Keratinocyte (primary cell): ENCODE measurements at places on chromosomes 12 and 14.

GRCh38 chr14:71776471-71777360 lies 155.5 kb upstream of the RGS6 start:
- DNase-seq = no peak

DNA sequence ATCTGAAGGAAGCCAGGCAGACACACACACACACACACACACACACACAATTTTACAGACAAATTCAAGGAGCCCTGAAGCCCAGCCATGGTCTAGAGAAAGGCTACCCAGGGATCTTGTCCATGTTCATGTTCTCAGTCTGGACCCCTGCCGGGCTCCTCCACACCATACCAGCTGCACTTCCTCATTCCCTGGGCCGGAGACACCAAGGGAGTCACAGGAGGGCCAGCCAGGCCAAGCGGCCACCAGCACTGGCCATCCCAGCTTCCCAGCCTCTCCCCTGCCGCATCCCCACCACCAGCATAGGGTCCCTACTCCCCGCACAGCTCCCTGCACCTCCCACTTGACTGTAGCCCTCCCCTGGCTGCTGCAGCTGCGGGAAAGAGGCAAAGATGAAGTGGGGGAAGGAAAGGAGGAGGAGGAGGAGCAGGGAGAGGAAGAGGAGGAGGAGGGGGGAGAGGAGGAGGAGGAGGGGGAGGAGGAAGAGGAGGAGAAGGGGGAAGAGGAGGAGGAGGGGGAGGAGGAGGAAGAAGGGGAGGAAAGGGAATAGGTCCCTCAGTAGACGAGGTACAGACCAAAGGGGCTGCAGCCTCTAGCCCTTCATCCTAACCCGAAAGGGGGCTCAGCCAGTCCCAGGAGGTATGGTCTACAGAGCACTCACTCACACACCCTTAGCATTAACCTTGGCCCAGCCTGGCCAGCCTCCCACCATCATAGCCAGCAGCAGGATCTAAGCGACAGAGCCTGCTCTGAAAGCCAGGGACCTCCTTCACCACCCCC lies 293.2 kb downstream of the DPF3 start:
- no peak for DNase-seq

GRCh38 chr12:103715494-103715893 lies 125.5 kb downstream of the NT5DC3 start:
- no peak for DNase-seq

GRCh38 chr14:68885226-68886108 lies 92.6 kb upstream of the ZFP36L1 start:
- no peak for DNase-seq

DNA sequence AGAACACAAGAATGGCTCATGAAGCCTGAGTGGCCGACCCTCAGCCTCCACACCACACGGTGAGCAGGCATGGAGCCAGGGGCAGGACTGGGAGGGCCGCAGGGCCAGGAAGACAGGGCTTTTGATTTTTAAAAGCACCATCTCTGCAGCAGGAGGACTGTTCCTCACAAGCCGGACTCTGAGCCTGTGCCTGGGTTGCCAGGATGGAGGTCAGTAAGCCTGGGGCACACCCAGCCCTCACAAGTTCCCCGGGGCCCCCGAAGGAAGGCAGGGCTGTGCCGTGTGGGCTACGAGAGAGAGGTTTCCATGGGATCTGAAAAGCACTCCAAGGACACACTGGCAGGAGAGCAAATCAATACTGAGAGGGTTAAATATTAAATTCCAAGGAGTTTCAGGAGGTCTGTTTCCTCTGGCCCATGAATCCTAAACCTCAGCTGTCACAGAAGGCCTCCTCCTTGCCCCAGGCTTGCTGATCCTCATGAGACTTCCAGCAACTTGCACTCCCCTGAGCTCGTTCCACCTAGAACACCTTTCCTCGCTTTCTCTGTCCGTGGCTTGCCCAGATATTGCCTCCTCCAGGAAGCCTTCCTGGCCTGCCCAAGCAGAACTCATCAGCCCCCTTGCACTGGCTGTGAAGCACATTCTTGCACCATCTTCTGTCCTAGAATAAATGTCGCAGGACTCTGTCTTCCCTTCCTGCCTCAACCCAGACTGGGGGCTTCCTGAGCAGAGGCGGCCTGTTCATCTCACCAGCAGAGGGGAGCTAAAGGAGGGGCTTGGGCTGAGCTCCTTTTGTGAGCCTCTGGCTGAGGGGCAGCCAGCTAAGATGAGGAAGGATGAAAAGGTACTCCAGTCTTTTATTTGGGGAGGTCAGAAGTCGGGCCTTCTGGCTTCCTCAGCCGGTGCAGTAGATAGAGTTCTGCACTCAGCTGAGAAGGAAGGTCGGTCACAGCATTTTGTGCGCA lies 64.6 kb downstream of the CCDC88C start:
- no peak for DNase-seq

GRCh38 chr12:76627346-76628135 lies 68.0 kb upstream of the OSBPL8 start:
- no peak for DNase-seq

DNA sequence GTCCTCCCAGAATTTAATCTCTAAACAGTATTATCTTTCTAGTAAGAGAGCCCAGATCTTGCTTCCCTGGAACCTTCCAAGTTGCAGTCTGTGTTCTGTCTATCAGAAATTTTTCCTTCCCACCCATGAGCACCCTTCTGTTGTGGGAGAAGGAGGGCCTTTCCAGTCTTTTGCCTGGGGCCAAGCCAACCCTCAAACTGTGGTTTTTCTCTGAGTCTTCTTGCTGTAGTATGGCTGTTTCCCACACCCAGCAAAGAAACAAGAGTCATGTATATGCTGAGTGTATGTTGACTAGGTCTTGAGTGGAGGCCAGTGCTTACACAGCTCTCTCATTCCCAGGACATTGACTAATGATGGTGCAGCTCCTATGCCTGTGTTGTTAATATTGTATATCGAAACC lies 104.5 kb downstream of the TGFB3 start:
- peak; percentile 40 for DNase-seq

DNA sequence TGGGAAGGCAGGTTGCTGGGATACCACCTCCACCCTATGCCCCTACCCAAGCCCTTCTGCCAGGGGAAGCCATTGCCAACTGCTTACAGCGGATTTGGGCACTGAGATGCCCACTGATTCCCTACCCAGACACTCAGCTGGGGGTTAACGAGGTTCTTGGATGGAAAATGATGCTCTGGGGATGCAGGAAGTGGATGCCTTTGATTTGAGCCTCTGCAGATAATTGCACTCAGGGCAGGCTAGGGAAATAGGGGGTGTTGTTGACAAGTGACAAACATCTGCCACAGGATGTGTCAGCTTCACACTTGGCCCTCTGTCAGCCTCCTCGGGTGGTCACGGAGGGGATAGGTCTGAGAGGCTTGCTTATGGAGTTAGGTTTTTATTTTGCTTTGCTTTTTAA lies 57.4 kb downstream of the RPH3A start:
- DNase-seq = no peak

DNA sequence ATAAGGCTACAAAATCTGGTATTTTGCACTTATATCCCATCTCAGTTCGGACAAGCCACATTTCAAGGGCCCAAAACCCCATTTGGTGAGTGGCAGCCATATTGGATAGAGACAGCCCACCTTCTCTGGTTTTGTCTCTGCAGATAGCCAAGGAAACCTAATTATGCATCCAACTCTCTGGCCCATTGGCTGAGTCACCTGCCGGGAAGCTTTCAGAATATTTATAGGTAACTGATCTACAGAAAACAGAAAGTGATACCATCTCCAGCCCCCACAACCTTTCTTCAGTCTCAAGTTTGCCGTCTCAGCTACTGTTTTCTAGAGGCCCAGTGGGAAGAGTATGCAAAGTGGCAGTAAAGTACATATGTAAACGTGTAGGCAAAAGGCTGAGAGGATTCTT lies 33.7 kb upstream of the PPP1CC start:
- no peak for DNase-seq

DNA sequence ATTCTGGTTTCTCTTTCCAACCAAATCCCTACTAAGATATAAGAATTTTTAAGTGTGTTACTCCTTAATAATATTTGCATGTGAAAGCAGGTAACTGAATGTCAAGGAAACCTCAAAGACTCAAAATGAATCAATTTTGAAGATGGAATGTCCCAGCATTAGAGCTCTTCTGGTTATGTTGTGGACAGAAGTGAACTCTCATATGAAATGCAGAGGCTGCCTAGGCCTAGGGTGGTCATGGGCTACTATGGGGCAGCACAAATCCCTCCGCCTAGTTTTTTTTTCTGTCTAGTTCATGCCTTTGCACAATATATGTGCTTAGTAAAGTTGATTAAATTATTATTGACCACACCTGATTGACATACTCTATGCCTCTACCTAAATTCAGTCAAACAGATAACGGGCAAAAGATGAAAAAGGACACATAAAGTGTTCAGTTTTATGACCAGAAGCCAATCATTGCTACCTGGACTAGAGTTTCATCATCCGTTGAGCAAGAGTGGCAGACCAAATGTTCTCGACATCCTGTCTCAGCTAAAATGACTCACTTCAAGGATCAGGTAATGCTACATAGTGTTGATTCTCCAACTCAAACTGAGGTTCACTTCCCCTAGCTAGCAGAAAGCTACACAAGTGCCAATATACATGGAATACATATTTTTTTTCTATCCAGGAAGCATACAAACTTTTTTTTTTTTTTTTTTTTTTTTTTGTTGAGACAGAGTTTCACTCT lies 1211.4 kb downstream of the VRK1 start:
- no peak for DNase-seq

GRCh38 chr12:26195641-26196420 lies 458 bp downstream of the SSPN start:
- DNase-seq = no peak

DNA sequence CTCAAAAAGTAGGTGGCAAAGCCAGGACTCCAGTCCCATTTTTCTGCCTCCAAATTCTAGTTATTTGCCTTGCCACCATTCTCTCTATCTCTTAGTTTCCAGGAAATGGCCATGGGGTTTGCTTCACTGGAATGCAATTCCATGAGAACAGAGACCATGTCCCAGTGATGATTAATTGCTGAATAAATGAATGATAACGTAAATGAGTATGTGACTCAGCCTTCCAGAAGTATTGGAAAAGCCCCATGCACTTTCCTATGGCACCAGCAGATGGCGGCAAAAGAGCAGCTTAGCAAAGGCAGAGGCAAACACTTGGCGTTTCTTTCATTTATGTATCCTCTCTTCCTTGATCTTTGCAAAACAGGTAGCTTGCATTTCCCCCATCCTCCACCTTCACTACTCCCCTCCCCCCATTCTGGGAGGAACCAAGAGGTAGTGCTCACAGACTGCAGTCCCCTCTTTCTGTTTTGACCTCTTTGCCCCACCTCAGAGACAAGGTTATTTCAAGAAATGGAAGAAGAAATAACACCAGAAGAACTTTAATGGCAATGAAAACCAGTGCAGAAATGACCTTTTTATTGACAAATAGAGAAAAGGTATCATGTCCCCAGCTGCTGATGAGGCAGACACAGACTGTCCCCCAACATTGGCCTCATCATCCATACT lies 21.3 kb downstream of the TBX3 start:
- peak; percentile 77 for DNase-seq

- no peak for DNase-seq
Measured at GRCh38 chr12:69284131-69284530, 44.8 kb downstream of the CPSF6 start.

GRCh38 chr12:63945777-63946176 lies 101.3 kb downstream of the SRGAP1 start:
- DNase-seq = peak; percentile 26

- no peak for DNase-seq
Measured at GRCh38 chr12:80282226-80282625, 161.8 kb upstream of the PTPRQ start.

DNA sequence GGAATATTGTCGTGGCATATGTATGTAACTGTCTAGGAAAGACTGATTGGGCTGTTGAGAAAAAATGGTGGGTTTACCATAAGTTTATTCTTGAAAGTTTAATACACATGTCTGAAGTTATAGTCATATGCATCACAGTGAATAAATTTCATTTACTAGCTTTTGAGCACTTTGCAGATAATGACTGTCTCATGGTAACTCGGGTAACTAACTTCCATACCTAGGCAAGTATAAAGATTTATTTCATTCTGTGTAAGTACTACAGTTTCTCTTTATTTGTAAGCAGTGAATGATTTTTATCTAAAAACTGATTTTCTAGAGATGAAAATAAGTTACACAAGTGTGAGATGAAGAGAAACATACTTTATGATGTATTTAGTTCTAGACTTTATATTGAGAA lies 3.0 kb downstream of the USP15 start:
- DNase-seq = no peak

- DNase-seq = no peak
Measured at GRCh38 chr12:85644508-85644907, 191.7 kb downstream of the RASSF9 start.

DNA sequence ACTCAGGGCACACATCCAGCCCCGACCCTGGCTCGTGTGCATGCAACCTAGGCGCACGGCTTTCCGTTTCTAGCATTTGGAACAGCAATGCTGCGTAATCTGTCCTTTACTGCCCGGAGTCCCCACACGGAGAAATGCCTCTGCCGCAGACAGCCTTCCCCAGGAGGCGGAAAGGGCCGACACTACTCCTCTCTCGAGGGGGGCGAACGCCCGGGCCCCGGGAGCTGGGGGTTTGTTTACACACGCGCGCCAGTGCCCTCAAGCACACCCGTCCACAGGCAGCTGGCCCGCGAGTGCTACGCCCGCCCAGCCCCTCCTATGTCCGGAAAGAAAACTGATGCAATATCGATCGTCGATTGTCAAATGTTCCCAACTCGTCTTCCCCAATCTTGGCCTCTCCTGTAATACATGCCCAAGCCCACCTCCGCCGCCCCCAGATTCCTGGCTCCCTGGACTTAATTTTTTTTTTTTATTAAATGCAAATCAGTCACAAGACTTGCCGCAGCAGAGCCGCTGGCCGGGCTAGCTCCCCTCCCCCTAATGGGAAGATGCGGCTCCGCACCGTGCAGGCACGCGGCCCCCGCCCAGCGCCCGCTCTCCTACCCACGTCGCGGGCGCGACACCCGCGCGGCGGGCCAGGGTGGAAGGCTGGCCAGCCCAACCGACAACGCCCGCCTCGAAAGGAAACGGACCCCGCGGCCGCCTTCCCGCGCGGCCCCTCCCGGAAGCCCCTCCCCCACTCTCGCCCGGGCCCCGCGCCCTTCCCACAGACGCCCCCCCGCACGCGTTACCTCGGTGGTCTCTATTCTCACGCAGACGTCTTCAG lies 642 bp downstream of the SLC38A2 start:
- no peak for DNase-seq

DNA sequence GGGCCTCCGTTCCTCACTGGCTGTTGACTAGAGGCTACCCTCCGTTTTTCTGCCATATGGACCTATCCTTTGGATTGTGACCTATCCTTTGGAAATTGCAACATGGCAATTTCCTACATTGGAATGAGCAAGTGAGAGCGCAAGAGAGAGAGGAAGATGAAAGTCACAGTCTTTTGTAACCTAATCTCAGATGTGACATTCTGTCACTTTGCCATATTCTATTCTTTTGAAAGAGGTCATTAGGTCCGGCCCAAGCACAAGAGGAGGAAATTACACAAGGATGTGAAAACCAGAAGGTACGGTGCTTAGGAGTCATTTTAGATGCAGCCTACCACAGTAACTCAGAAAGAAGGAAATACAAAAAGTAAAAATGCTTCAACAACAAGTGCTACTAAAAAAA lies 47.3 kb upstream of the SRP54 start:
- no peak for DNase-seq
